ENCODE measurements at places on chromosomes 7 and 10. TPM values are rescaled to one million over a fixed set of nuclear protein-coding genes. Genes with fewer than 3 reads are reported as not detected.

- no peak for DNase-seq
These were observed 93.6 kb downstream of the GPR37 start for GRCh38 chr7:124672011-124672410.

GRCh38 chr10:6013413-6014192, 36.3 kb upstream of the IL15RA start:
- DNase-seq = no peak

GRCh38 chr7:18003286-18003994, 24.2 kb downstream of the PRPS1L1 start:
- DNase-seq = no peak

DNA sequence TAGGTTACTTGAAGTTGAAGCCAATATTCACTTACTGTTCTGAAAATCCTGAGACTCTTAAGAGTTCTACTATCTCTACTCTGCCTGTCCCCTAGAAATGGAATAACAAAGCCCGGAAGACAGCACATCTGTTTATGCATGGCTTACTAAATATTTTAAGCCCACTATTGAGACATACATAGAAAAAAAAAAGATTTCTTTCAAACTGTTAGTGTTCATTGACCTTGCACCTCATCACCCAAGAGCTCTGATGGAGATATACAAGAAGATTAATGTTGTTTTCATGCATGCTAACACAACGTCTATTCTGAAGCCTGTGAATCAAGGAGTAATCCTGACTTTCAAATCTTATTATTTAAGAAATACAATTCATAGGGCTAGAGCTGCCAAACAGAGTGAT, 859.3 kb upstream of the C7orf33 start:
- no peak for DNase-seq

GRCh38 chr7:30468791-30469190, 9.8 kb downstream of the NOD1 start:
- no peak for DNase-seq

GRCh38 chr7:2956076-2956475, 87.6 kb downstream of the CARD11 start:
- no peak for DNase-seq

DNA sequence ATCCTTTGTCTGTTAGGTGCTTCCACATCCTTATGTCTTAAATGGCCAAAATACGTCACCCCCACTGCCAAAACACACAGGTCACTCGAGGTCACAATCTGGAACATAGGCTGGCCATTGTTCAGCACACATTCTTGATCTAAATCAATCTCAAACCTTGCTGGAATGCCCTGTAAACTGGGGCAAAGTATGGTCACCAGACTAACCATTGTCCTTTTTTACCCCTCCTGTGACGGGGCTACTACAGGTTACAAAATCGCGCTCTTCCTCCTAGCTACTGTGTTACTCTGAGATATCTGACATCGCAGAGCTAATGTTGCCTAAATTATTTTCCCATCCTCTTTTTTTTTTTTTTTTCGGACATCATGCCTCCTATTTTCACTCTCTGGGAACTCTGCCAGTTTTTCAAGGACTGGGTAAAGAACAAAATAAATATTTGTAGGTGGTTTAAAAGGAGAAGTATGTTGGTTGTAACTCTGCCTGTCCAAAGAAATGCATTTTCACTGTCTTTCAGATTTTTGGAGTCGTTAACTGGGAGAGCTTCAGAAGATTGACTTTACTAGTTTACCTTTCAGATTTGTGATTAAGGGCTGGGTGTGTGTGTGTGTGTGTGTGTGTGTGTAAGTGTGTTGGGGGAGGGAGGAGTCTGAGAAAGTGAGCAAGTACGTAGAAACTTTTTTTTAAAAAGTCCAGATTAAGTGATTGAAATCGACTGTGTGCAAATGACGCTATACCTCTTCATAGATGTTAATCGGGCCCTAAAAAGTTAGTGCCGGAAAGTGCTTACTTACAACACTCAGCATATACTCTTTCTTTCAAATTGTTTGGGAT, 942 bp upstream of the KIAA1217 start:
- no peak for DNase-seq

- DNase-seq = no peak
These were observed 138.5 kb downstream of the NPY start for GRCh38 chr7:24422441-24423010.

GRCh38 chr10:125063256-125063925, 97.0 kb downstream of the CTBP2 start:
- DNase-seq = peak; percentile 77

DNA sequence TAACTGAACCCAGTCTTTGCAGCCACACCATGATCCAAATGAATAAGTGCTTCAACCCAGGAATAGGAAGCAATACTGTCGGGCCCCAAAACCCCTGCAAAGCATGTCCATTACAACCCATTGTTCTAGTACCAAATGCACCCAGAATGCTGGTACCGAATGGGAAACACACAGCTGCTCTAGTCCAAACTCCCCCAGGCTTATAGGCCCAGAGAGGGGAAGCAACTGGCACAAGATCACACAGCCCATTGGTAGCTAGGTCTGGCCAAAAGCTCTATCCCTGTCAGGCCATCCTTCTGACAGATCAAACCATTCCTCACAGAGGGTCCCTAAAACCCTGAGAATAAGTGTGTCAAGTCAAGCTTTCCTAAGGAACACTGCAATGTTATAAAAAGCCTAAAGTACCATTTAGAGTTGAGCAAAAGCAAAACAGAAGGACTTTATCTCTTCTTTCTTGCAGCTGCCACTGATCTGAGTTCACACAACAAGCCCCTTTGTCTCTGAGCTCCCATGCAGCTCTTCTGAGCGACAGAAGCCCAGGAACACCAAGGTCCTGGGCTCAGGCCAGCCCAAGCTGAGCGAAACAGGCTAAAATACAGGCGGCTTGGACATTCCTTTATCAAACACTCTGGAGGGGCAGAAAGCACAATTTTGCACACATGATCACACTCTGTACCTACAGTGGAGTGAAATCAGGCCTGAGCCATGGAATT, 116.7 kb downstream of the SGMS1 start:
- DNase-seq = no peak

GRCh38 chr7:157466867-157467261, 130.1 kb downstream of the DNAJB6 start:
- peak; percentile 42 for DNase-seq

DNA sequence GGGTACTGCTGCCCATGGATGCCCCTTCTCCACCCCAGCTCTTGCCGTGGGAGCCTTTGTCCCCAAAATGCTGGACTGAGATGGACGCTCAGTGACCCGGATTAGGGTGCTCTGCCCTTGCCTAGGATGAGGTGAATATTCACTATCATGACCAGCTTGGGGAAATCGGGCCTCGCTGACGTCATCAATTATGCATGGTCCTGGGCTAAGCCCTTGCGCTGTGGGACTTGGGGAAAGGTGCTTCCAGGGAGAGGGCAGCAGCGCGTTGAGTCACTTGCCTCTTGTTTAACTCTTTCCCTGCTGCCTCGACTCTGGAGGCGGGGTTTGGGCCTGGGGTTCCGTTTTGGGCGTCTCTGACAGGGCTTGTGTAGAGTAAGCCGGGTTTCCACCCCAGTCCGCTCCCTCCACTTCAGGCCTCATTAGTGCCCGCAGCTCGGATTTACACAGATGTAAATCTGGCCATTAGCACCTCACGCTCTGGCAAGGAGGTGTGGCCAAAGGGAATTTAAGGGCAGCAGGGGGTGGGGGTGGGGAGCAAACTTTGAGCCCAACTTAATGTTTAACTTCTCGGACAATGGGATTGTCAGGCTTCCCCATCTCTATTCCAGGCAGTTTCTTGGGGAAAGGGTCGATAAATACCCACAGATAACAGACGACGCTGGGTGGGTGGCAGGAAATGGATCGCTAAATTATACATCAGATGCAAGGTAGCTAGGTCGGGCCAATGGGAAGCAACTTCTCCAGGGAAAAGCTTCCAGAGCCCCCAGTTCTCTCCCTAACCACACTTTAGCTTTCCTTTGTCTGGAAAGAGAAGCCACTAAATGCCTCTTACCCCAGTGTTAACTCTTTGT, 51.3 kb upstream of the TCF7L2 start:
- peak; percentile 75 for DNase-seq

DNA sequence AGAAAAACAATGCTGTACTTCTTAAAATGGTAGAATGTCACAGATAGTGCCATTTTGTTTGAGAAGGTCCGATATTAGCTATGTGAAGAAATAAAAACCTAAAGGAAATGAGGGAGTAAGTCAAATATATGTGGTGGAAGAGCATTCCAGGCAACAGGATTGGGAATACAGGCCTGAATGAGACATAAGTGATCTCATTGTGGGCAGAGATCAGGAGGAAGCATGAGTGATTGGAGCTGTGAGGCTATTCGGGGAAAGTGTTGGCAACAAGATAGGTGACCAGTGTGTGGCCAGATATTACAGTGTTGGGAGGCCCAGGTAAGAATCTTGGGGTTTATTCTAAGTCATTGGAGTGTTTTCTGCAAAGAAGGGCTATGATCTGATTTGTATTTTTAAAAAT, 41.3 kb upstream of the AGMO start:
- DNase-seq = no peak

GRCh38 chr7:128911423-128912031, 1.0 kb upstream of the KCP start:
- DNase-seq = peak; percentile 85

DNA sequence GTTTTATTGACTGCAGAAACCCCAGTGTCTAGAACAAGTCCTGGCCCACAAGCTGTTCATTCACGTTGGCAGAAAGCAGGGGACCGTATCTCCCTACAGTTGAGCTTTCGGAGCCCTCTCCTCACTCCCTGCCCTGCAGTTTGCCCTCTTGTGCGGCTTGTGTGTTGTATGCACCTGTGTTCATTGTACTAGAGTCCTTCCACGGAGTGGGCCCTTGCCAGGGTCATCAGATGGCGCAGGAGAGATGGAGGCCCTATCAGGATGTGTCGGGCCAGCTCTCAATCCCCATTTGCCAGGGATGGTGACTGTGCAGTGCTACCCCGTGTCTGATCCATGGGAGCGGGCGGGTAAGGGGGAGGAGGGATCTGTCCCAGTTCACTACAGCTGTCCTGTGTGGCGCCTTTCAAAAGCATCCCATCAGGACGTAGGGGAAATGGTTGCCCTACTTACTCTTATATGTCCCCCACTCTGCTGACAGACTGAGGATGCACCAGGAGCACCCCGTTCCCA, 77.4 kb upstream of the PRR15 start:
- DNase-seq = no peak

GRCh38 chr7:1386623-1387220, 72.5 kb downstream of the MICALL2 start:
- DNase-seq = no peak

GRCh38 chr7:121591926-121592325, 195.8 kb upstream of the FAM3C start:
- no peak for DNase-seq

GRCh38 chr7:41255716-41256115, 447.2 kb downstream of the INHBA start:
- no peak for DNase-seq

DNA sequence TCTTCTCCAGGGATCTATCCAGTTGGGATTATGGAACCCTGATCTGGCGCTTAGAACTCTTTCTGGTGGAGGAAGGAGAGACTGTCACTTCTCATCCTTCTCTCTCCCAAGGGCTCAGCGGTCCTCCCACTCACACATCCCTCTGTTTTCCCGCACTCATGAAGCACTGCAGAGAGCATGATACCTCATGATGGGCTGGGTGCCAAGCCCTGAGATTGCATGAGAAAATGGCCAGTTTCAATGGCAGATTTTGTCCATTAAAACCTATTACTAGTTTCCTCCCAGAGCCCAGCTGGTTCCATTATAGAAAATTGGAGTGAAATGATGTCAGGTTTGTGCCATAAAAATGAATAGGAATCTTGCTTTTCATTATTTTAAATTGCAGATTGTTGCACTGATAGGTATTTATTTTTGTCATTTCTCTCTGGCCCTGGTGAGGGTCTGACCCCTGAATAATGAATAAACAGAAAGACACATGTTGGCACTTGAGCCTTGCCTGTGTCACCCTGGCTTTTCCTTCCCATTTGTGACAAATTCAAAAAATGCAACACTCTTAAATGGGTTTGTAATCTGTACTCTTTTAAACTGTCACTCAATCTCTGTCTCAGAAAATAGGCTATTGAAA, 1151.1 kb downstream of the TYW1 start:
- no peak for DNase-seq

- no peak for DNase-seq
These were observed 8.6 kb upstream of the INSIG1 start for GRCh38 chr7:155289107-155289506.

DNA sequence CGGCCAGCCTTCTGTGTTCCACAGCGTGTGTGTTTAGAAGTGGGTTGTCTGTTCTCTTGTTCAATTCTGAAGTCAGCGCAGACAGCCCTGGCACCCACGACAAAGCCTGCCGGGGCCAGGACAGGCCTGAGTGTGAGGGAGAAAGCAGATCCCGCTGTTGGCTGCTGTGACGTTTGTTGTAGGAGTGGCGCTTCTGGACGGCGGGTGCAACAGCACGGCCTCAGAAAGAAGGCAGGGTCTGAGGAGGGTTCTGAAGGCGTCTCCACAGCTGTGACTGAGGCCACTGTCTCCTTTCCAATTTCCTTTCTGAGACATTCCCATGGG, 76.2 kb downstream of the VIPR2 start:
- peak; percentile 18 for DNase-seq

DNA sequence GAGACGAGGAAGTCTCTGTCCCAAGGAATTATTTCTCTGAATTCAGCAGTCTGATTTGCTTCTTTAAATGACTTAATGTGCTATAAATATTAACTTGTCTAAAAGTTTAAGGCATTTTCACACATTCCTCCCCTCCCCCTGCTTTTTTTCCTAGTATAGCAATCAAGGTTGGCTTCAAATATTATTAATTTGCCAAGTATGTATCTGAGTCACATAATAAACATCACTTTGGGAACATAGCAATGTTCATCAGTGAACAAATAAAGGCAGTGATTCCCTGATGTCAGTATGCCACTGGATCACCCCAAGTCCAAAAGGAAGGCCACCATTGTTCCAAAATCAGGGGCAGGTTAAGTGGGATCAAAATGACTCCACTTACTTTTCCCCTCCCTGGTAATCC, 40.5 kb downstream of the PDE6C start:
- DNase-seq = no peak

GRCh38 chr10:80924063-80924952, 386.6 kb downstream of the SH2D4B start:
- peak; percentile 74 for DNase-seq

GRCh38 chr7:143884969-143885559, 16.9 kb downstream of the TCAF1 start:
- DNase-seq = peak; percentile 92

- DNase-seq = no peak
These were observed 50.4 kb downstream of the VTI1A start for GRCh38 chr10:112497347-112497950.

The CCL26 gene
- total RNA-seq = 0.88 TPM

The ANKRD1 gene
- not detected for total RNA-seq

The TMEM273 gene
- 16.8 TPM for total RNA-seq

The FAM3C gene
- total RNA-seq = 82.6 TPM

The ZNF273 gene
- 5.4 TPM for total RNA-seq

The TAS2R16 gene
- total RNA-seq = not detected

The SH3PXD2A gene
- 20.1 TPM for total RNA-seq

The KNDC1 gene
- total RNA-seq = 8.7 TPM

The CDC14C gene
- not detected for total RNA-seq

Data from kidney (tissue), 22 donors.